Inflammatory macrophage treated with lipopolysaccharide for 4 hours (primary cell): ENCODE measurements at places on chromosomes 13 and 19.

- DNase-seq: no peak
Observed at GRCh38 chr19:13883516-13884064, 6.7 kb downstream of the NANOS3 start.

- no peak for DNase-seq
Observed at GRCh38 chr13:100088273-100088643, 635 bp upstream of the PCCA start.

GRCh38 chr13:45393941-45394570 is 24.1 kb downstream of the SLC25A30 start:
- peak; percentile 27 for DNase-seq

DNA sequence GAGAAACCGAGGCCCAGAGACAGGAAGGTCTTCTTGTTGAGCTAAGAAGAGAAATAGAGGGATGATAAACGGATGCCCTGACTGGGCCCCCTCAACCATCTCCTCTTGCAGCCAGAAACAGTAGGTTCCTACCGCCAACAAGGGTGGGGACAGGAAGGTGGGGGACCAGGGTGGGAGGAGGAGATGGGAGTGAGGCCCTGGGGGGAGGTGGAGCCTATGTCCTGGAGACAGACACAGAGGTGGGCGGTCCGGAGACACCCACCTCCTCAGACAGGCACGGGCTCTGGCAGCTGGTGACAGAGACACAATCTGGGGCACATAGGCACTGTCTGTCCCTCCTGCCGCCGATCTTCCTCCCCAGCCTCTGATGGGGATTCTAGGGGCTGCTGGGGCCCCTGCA is 16.9 kb downstream of the GADD45B start:
- no peak for DNase-seq

GRCh38 chr13:112366907-112367646 is 9.1 kb upstream of the SPACA7 start:
- no peak for DNase-seq

- no peak for DNase-seq
Observed at GRCh38 chr13:93502987-93503615, 276.5 kb downstream of the GPC6 start.

DNA sequence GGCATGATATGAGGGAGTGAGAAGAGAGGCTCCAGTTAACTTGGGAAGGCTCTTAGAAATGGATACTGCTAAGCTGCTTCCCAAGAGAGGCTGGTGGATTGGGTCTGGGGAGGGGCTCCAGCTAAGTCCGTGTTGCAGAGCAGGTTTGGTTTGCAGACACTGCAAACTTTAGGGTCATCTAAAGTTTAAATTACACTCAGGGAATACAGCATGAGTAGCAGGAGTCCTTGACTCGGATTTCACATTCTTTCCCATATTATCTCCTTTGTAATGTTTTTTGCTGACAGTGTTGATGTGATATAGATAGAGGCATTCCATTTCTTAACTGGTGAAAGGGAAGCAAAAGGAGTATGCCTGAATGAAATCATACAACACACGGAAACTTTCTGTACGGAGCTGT is 31.9 kb downstream of the SGCG start:
- DNase-seq: no peak

DNA sequence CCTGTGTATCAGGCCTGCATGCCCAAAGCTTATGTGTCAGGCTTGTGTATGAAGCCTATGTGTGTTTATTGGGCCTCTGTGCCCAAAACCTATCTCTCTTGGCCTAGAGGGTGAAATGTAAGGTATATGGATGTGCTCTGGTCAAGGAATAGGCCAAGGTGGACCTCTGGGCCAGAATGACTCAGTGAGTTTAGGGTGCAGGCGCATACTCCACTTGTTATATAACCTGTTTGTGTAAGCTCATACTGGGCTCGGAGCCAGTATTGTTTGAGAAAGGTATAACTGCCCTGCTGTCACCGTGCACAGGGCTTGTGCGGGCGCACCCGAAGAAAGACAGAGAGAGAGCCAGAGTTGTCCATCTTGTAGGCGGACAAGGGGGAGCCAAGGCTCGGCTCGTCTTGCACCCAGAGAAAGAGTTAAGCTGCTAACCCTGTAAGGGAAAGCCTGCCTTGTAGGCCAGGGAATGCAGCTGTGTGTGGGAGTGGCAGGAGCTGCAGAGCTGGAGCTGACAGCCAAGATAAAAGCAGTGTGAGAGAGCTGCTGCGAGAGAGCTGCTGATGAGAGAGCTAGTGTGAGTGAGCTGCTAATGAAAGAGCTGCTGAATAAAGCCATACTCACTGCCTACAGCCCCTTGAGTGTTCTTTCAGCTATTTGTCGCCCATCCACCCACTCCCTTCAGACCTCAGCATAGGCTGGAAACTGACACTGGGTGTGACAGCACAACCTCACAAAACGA is 43.4 kb upstream of the N4BP2L1 start:
- no peak for DNase-seq
